HFFc6 (cell line): ENCODE measurements at places on chromosomes 6 and 20. TPM values are rescaled to one million over a fixed set of nuclear protein-coding genes. Genes with fewer than 3 reads are reported as not detected.

The COL9A3 gene
- total RNA-seq: 0.35 TPM in 1 of 3 replicates, not detected in the others

The MAP3K5 gene
- 11.0 to 21.8 TPM (median 11.8 TPM) in 3 replicates for total RNA-seq

The NKAPL gene
- 0.12 TPM in 1 of 3 replicates, not detected in the others for total RNA-seq

The FNDC11 gene
- not detected in 3 replicates for total RNA-seq

The GUCA1A gene
- total RNA-seq: not detected in 2 replicates

The FAM209B gene
- total RNA-seq: 0.36 TPM in 1 of 3 replicates, not detected in the others

- H3K4me3 ChIP-seq: no peak overlapping the region
- no peak for DNase-seq
- no peaks in the 10 kb centered on the region for H3K27me3 ChIP-seq
Observed at GRCh38 chr6:123967905-123968304, 164.2 kb downstream of the NKAIN2 start.

DNA sequence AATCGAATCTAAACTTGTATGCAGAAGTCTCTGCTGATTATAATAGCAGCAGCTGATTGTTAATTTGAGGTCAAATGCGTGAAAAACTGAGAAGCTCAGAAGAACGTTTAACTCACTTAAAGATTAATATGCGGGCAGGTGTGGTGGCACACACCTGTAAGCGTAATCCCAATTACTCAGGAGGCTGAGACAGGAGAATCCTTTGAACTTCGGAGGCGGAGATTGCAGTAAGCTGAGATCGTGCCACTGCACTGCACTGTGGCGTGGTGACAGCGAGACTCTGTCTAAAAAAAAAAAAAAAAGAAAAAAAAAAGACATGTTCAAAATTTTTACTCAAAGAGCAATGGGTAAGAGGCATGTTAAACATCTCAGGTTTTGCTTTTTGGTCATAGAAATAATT lies 1370.8 kb downstream of the GRIK2 start:
- DNase-seq: no peak
- H3K27ac ChIP-seq: no peak overlapping the region
- no peaks in the 10 kb centered on the region for H3K36me3 ChIP-seq
- peaks cover 8% of the 10 kb centered on the region; the same call in 1 of the 2 replicates for H3K4me1 ChIP-seq
- no peaks in the 10 kb centered on the region for H3K27me3 ChIP-seq
- H3K4me3 ChIP-seq: no peak overlapping the region

DNA sequence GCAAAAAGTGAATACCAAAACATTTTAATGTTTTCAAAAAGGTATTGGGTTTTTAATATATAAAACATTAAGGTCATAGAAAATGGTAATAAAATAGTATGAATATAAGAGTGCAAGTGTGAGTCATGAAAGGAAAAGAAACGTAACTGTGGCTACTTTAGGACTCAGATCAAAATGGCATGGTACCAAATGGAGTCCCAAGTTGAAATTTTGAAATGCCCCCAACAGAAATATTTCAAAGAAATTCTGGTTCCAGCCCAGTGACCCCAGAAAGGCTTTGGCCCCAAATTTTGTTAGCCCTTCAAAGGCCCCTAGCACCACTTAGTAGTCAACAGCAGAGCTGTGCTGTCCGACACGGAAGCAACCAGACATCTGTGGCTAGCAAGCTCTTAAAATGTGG lies 6.0 kb downstream of the COL12A1 start:
- no peak for DNase-seq
- peak overlapping the region; percentile 65 for H3K4me3 ChIP-seq
- H3K27ac ChIP-seq: peak overlapping the region; percentile 57; the same call in 1 of the 2 replicates
- H3K4me1 ChIP-seq: peaks cover 77% of the 10 kb centered on the region

DNA sequence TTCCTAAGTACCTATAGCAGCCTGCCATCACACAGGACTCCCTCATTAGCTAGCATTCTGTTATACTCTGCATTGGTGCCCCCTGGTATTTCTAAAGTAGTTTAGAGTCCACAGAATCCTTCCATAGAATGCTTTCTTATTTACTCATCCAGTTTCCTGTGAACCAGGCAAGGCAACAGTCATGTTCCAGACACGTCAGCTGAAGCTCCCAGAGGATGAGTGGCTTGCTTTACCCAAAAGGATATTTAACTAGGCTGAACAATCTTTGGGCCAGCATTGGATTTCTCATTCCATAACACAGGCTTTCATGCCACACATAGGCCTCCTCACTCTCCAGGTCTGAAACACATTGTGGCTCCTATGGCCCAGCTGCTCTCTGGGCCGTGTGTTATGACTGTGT lies 203.8 kb upstream of the MAP3K7 start:
- no peaks in the 10 kb centered on the region for H3K36me3 ChIP-seq
- H3K4me3 ChIP-seq: no peak overlapping the region; the same call in 1 of the 2 replicates
- DNase-seq: peak; percentile 75
- H3K27ac ChIP-seq: peak overlapping the region; percentile 83
- no peaks in the 10 kb centered on the region; the same call in 1 of the 2 replicates for H3K27me3 ChIP-seq

GRCh38 chr20:63101781-63102720 lies 95.3 kb upstream of the BHLHE23 start:
- DNase-seq: no peak
- H3K4me3 ChIP-seq: peak overlapping the region; percentile 87
- H3K27ac ChIP-seq: no peak overlapping the region

- no peak for DNase-seq
- no peaks in the 10 kb centered on the region for H3K36me3 ChIP-seq
- no peak overlapping the region for H3K27ac ChIP-seq
- no peaks in the 10 kb centered on the region for H3K27me3 ChIP-seq
Observed at GRCh38 chr6:55664591-55665587, 85.9 kb upstream of the HMGCLL1 start.

DNA sequence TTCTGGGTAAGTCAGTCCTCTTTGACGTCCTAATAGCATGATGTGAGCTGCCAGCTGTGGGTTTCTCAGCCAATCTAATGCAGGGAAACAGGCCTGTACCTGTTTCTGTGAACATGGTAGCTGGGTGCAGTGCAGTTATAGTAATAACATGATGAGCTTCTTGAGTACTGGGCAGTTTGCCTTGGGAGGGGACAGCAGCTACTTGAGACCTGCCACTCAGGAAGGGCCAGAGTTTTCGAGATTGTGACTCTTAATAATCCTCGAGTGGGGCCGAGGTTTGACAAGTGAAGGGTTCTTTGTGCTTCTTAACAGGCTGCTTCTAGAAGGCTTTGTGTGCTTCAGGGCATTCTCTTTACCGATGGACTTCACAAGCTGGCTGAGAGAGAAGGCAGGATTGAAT lies 180.1 kb downstream of the JARID2 start:
- no peak for DNase-seq
- no peak overlapping the region for H3K4me3 ChIP-seq
- peaks cover 56% of the 10 kb centered on the region for H3K4me1 ChIP-seq
- H3K36me3 ChIP-seq: peaks cover 9% of the 10 kb centered on the region; the same call in 1 of the 2 replicates
- no peak overlapping the region for H3K27ac ChIP-seq

DNA sequence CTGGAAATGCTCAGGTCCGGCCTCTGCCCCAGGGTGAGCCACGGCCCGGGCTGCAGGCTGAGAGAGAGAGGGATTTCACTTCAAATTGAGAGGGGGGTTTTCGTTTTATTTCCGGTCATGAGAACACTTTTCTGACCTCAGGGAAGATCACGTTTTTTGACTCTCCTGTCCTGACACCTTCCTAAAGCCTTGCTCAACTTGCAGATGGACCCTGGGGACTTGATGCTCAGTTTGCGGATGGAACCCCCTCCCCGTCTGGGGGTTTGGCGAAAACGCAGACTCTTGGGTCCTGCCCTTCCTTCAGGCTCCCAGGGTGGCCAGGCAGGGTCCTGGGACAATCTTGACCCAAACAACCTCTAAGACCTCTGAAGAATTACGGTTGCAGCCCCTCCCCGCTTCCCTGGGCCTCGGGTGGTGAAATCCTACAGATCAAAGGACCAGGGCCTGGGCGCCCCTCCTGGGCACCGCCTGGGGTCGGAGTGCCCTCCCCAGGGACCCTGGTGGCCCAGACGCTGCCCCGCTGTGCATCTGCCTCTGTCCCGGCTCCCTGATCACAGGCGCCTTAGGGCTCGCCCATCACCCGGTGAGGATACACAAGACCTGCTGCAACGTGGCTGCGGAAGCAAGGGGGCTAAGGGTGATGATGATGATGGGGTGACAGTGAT lies 148.2 kb downstream of the ERMARD start:
- no peaks in the 10 kb centered on the region for H3K27me3 ChIP-seq
- no peak for DNase-seq
- H3K4me1 ChIP-seq: no peaks in the 10 kb centered on the region
- 0 out of 2 replicates have a peak, but pooled peaks cover 10% of the 10 kb centered on the region for H3K36me3 ChIP-seq
- no peak overlapping the region for H3K4me3 ChIP-seq
- H3K27ac ChIP-seq: no peak overlapping the region

DNA sequence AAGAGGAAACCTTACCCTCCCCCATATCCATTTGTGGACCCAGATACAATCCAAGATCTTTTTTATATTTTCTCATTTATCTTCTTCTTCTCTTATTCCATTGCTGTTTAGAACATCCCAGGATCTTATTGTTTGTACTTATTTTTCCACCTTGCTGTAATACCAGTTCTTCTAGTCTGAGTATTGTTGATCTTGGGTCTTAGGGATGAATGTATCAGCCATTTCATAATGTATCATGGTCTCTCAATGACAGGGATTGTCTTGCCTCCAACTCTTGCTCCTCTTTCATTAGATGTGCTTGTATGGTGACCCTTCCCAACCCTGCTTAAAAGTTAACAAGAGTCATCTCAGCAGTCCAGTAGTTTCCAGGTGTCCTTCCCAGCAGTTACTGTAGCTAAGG lies 63.3 kb downstream of the MAP3K4 start:
- no peak for DNase-seq
- H3K27ac ChIP-seq: no peak overlapping the region
- peaks cover 9% of the 10 kb centered on the region for H3K36me3 ChIP-seq
- H3K4me1 ChIP-seq: no peaks in the 10 kb centered on the region; the same call in 1 of the 2 replicates

DNA sequence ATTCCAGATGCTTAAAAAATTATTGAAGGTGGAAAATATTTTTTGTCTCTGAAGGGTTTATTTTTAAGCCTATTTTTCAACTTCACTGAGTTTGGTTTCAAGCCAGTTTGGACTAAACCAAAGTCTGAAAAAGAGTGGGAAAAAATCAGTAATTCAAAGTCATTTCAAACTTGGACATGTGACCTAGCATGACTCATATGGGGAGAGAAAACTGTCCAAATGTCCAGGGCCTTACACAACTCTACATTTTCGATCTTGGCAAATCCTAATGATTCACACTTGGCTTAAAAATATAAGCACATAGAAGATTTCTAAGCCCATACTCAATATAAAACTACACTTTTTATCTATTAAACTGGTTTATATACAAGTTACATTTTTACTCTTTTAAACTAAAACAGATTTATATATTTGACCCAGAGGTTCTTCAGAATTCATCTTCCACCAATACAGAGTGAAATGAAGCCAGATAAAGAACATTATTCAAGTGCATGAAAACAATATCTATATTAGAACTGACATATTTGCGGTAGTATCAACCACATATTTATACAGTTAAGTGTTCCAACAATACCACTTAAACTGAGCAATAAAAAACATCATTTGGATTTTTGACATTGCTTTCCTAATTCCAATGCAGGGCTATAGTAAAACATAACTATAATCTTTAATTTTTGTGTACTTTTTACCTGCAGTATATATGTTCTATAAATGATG lies 110.3 kb upstream of the TCF21 start:
- no peak overlapping the region; the same call in 1 of the 2 replicates for H3K4me3 ChIP-seq
- peaks cover 37% of the 10 kb centered on the region for H3K4me1 ChIP-seq
- H3K27me3 ChIP-seq: no peaks in the 10 kb centered on the region
- DNase-seq: peak; percentile 77
- H3K27ac ChIP-seq: peak overlapping the region; percentile 15; the same call in 1 of the 2 replicates

DNA sequence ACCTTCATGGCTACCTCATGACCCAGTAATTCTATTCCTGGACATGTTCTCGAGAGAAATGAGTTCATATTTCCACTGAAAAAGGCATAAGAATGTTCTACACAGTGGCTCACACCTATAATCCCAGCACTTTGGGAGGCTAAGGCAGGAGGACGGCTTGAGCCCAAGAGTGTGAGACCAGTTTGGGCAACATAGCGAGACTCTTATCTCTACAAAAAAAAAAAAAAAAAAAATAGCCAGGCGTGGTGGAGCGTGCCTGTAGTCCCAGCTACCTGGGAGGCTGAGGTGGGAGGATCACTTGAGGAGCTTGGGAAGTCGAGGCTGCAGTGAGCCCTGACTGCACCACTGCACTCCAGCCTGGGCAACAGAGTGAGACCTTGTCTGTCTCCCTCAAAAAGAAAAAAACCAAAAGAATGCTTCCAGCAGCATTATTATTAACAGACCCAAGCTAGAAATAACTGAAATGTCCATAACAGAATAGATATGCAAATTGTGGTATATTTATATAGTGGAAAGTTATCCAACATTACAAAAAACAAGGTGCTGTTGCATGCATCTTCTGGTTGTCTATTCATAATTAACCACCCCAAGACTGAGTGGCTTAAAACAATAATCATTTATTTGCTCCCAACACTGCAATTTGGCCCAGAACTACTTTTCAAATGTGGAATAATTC lies 9.4 kb upstream of the RAB44 start:
- peak overlapping the region; percentile 57 for H3K27ac ChIP-seq
- peaks cover 13% of the 10 kb centered on the region; the same call in 1 of the 2 replicates for H3K4me1 ChIP-seq
- H3K4me3 ChIP-seq: no peak overlapping the region
- DNase-seq: peak; percentile 47
- H3K27me3 ChIP-seq: peaks cover 46% of the 10 kb centered on the region

- no peaks in the 10 kb centered on the region for H3K4me1 ChIP-seq
- DNase-seq: peak; percentile 93
- H3K27me3 ChIP-seq: peaks cover 5% of the 10 kb centered on the region
- H3K36me3 ChIP-seq: no peaks in the 10 kb centered on the region
- no peak overlapping the region for H3K27ac ChIP-seq
Observed at GRCh38 chr6:27592481-27593199, 119.7 kb upstream of the ZNF184 start.

- DNase-seq: no peak
- peak overlapping the region; percentile 90 for H3K4me3 ChIP-seq
- H3K27me3 ChIP-seq: no peaks in the 10 kb centered on the region
- H3K27ac ChIP-seq: no peak overlapping the region; the same call in 1 of the 2 replicates
Observed at GRCh38 chr6:30645989-30646388, 944 bp upstream of the C6orf136 start.

GRCh38 chr20:37337208-37337991 lies 8.5 kb upstream of the SRC start:
- no peaks in the 10 kb centered on the region for H3K27me3 ChIP-seq
- H3K4me1 ChIP-seq: peaks cover 20% of the 10 kb centered on the region
- no peak for DNase-seq
- H3K36me3 ChIP-seq: no peaks in the 10 kb centered on the region
- no peak overlapping the region for H3K4me3 ChIP-seq

DNA sequence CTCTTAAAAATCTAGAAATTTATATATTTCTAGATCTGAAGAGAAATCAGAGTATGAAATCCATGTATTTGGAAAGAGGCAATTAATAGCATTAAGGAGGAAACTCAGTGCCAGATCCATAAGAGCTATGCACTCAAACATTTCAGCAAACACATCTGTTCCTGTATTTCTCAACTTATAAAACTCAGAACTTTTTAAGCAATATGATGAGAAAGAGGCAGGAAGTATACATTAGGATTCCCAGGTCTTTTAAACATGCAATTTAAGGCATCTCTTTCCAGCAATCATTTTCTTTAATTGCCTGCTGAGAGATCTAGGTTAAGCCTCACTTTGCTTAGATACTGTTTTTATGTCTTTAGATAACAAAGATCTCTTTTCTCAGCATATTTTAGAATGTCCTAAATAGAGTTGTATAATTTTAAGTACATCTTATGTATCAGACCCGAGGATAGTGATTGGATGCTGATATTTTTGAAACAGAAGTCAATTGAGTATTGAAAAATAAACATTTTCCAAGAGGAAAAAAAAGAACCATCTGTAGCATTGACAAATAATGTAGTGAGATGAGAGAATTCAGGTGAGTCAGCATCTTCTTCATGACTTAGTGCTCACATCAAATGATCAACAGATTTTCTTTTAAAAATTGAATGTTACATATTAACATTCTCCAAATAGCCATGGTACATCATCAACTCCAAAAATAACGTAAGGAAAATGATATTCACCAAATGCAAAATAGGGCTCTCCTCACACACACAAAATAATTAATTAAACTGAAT lies 461.4 kb upstream of the NOX3 start:
- peaks cover 2% of the 10 kb centered on the region for H3K27me3 ChIP-seq
- no peak overlapping the region for H3K4me3 ChIP-seq
- H3K27ac ChIP-seq: no peak overlapping the region
- H3K36me3 ChIP-seq: no peaks in the 10 kb centered on the region
